ENCODE measurements at places on chromosomes 2 and 18.

- no peak for DNase-seq
Measured at GRCh38 chr18:80112624-80113248, 3.7 kb downstream of the ADNP2 start.

DNA sequence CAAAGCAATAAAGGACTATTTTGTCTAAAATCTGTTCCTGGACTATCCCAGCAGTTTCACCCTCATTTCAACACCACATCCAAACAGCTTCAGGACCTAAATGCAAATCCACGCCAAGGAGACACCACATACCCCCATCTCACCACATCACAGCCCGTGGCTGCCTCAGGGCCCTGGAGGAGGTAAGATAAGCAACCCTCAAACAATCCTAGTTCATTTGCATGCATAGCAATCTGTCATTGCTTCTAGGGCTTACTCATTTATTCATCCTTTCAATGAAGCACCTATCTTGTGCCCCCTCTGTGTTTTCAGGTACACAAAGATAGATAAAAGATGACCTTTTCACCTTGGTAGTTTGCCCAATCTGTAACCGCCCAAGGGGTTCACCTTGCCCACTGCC lies 86.5 kb downstream of the VSNL1 start:
- no peak for DNase-seq

- no peak for DNase-seq
Measured at GRCh38 chr2:61433606-61434005, 37.3 kb downstream of the USP34 start.

GRCh38 chr2:218799990-218800389 lies 18.0 kb downstream of the CYP27A1 start:
- DNase-seq = no peak

DNA sequence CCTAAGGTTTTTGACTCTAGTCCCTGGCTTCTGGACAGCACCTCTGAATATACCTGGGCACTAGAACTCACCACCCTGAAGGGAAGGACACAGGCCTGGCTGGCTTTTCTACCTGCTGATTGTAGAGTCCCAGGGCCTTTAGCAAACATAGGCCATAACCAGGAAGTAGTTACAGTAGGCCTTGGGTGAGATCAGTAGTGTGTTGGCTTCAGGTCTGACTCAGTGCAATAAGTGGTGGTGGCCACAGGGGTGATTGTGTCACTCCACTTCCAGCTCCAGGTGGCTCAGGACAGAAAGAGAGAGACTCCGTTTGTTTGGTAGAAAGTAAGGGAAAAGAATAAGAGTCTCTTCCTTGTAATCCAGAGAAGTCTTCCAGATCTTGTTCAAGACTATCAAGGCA lies 101.7 kb upstream of the LGALSL start:
- no peak for DNase-seq

GRCh38 chr18:75790111-75790510 lies 362.6 kb upstream of the SMIM21 start:
- DNase-seq = no peak

DNA sequence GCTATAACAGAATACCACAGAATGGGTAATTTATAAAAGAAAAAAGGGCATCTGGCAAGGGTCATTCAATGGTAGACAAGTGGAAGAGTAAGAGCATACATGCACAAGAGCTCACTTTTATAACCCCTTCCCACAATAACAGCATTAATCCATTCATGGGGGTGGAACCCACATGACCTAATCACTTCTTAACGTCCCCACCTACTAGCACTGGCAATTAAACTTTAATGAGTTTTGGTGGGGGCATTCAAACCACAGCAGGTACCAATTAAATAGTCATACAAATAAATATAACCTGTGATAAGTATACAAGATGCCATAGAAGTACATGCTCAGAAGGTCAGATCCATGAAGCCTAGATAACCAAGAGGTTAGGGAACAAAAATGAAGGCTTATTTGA lies 48.6 kb downstream of the ROCK1 start:
- no peak for DNase-seq

GRCh38 chr2:160934263-160934662 lies 226.0 kb upstream of the TANK start:
- DNase-seq = no peak

GRCh38 chr2:30147196-30147714 lies 448 bp downstream of the YPEL5 start:
- peak; percentile 46 for DNase-seq

GRCh38 chr2:102063487-102063911 lies 71.7 kb downstream of the IL1R2 start:
- DNase-seq = no peak

DNA sequence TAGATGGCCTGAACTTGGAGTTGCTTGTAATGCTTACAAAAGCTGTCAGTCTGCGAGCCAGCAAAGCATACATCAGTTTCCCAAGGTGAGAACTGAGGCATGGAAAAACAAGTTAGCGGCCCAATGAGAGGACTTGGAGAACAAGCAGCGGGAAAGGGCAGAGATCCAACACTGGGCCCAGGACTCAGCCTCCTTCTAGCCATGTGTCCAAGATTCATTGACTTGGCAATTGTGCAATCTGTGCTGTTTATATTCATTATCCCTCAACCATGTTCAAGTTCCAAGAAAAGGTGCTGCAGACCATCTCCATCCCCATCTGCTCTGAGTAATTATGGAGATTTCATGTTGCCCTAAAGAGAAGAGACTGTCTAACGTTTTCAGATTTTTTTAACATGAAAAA lies 187.4 kb downstream of the ALK start:
- DNase-seq = no peak

DNA sequence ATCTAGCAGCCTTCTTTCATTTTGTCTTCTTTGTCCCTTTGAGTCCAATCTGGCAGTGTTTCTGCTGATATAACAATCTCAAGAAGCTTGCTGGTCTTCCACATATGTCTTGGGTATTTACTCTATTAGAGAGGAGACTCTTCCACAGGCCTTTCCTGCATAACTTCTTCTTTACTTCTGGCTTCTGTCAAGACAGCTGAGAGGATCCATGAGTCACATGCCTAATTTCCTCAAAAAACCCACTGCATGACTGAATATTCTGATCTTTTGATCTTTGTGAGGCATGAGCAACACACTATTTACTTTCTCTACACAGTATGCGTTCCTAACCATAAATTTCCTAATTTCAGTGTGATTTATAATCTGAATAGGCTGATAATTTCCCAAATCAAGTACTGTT lies 5.1 kb upstream of the DCC start:
- no peak for DNase-seq

DNA sequence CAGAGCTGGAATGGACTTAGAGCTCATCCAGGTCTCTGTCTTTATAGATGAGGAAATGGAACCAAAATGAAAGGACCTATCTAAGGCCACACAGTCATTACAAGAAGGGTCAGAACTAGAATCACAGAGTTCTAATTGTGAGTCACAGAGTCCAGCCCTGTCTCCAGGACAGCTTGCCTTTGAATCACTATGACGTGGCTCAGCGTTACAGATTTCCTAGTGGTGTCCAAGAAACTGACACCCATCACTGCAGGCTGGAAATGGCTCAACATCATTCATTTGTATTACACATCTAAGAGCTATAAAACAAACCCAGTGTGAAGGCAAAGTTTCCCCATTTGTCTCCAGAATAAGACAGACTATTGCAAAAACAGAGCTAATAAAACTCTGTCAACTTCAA lies 164.3 kb upstream of the SIX2 start:
- no peak for DNase-seq

DNA sequence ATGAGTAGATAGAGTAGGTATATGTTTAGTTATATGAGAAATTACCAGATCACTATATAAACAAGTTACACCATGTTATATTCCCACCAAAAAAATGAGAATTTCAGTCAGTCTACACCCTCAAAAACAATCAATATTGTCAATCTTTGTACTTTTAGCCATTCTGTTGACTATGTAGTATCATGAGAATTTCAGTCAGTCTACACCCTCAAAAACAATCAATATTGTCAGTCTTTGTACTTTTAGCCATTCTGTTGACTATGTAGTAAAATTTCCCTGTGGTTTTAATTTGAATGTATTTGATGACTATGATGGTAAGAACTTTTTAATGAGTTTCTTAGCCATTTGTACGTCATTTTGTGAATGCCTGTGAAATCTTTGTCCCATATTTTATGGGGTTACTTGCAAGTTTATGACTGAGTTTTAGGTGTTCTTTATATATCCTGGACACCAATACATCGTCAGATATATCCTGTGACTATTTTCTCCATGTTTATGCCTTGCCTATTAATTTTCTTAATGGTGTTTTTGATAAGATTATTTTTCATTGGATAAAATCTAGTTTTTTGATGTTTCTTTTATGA lies 528.4 kb upstream of the SPHKAP start:
- no peak for DNase-seq

- DNase-seq = no peak
Measured at GRCh38 chr2:24052951-24053350, 3.4 kb downstream of the FKBP1B start.

Measured in CD4-positive, alpha-beta T cell treated with Interleukin-17A for 4 hours (primary cell).